CD8-positive, alpha-beta T cell (primary cell): ENCODE measurements at places on chromosomes 6 and 20. TPM values are rescaled to one million over a fixed set of nuclear protein-coding genes. Genes with fewer than 3 reads are reported as not detected.

Gene ADNP
- total RNA-seq, result 45.5 TPM

Gene SCRT2
- total RNA-seq, result not detected

DNA sequence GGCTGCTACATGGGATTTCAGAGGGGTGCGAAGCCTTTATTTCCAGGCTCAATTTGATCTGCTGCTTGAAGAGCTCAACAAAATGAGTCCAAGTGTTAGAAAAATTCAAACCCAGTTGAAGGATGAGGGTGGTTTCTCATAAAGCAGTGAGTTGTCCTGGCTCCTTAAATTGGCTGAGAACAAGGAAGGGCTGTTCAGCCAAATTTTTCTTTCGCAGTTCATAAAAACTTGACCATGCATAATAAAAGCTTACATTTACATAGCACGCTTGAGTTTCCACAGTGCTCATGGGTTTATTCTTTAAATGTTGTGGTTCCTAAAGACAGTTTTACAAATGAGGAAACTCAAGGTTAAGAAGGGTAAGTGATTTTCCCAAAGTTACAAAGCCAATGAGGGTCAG is 174.4 kb upstream of the FOXA2 start:
- DNase-seq, result no peak

DNA sequence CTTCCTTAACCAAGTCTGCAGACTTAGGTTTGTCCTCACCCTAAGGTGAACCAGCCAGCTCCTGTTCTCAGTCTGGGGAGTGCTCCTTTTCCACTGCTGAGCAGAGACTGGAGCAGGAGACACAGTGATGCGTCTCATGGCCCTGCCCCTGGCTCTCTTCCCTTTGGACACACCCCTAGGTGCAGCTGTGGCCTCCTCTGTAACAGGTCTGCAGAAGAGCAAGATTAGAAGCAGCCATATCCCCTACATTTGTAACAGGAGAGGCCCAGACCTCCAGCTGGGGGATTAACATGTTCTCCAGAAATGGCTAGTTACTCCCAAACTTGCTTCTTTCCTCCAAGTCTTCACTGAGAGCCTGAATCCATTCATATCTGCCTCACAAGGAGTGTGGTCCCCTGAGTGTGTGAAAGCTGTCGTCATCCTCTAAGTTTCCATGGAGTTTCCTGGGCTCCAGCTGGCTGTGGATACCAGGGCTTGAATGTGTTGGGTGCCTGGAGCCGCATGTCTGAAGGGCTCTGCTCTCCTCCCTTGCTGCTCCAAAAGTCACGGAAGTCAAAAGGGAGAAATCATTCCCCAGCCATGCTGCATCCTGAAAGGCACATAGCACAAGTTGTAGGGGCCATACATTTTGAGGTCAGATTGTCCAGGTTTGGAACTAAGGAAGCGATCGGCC is 57.7 kb downstream of the PPP1R14C start:
- DNase-seq, result no peak

Gene WFDC10B
- total RNA-seq, result not detected

Gene CRISP3
- not detected for total RNA-seq

Gene FOXQ1
- total RNA-seq, result not detected

GRCh38 chr20:61883857-61884393 is 181.8 kb downstream of the TAF4 start:
- no peak for DNase-seq

Gene SH3BGRL2
- 0.33 TPM for total RNA-seq

GRCh38 chr6:19999319-20000191 is 162.4 kb downstream of the ID4 start:
- DNase-seq, result no peak

- no peak for DNase-seq
Observed at GRCh38 chr20:11210611-11211010, 536.8 kb upstream of the JAG1 start.

- no peak for DNase-seq
Observed at GRCh38 chr6:169326067-169326799, 72.6 kb upstream of the THBS2 start.

Gene TCP11
- total RNA-seq, result not detected
